ENCODE measurements at places on chromosomes 16 and 17.

DNA sequence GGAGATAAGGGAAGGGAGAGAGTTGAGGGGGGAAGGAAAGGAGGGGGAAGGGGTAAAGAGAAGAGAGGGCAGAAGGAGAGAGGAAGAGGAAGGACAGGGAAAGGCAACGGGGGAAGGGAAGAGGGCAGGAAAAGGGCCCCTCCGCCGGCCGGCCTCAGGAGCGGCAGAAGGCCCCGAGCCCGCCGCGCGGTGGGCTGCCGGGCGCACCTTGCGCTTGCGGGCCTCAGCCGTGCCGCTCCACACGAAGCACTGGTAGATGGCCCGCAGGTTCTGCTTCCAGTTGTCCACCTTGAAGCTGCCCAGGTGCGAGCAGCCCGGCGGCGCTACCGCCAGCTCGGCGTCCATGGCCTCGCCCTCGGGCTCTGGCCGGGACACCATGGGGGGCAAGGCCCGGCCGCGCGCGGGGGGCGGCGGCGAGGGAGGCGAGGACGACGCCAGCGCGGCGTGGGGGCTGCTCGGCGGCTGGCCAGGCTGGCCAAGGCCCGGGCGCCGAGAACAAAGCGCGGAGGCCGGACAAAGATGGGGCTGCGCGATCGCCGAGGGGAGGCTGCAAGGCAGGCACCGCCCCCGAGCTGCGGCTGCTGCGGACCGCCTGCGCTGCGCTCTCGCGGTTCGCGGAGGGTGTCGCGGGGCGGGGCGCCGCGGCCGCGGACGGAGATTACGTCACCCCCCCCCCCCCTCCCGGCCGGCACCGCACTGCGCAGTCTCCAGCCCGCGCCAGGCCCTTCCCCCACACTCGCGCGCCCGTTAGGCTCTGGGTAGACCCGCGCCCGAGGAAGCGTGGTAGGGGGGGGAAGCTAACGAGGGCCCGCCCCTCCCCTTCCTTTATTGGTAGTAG lies at the start of gene USP22:
Gene USP22, minus strand, starts transcription at position 554 of the 838 bp plus-strand sequence. Its CDS starts 176 bp downstream, at position 378.
- no peak for DNase-seq

DNA sequence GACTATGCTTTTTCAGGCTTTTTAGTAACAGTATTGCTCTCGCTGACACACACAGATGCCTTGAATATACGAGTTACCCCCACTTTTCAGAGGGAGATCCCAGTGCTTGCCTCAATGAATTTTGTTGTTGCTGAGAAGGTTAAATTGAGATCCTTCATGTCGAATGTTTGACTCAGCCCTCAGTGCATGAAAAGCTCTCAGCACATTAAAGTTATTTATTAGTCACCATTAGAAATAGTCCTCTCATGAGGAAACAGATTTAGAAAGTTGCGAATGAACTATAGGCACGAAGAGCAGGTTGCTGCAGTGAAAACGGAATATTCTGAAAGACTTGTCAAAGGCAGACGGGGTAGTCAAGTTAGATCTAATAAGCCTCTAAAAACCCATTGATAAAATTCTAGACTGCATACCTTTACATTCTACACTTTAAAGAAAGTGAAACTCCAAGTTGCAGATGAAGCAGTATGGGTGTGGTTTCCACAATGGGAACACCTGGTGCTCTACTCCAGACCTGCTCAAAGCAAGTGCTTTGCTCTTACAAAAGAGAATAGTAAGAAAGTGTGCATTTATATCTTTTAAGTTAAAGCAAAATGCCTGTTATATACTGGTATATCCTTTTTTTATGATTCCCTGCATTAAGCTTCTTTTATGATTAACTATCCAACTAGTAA lies 238.1 kb downstream of the MAF start:
- DNase-seq: no peak

- no peak for DNase-seq
These were observed 81.3 kb downstream of the COX10 start for GRCh38 chr17:14150619-14151018.

GRCh38 chr16:72844225-72844920 lies 203.6 kb downstream of the ZFHX3 start:
- DNase-seq: no peak

DNA sequence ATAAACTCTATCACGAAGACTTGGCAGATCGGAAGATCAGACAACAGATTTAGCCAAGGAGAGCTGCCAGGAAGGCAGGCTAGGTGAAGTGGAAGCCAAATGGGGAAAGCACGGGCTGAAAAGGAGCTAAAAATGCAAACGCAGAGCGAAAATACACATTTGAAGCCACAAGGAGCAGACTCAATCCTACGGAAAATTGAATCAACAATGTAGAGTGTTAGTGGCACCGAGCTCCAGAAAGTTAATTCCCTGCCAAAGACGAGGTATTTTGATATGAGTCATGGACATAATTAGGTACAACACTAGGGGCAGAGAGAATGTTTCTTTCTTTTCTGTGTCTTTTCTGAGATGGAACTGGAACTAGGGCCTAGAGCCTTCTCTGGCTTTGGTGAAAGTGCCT lies 20.7 kb downstream of the GSG1L start:
- no peak for DNase-seq

DNA sequence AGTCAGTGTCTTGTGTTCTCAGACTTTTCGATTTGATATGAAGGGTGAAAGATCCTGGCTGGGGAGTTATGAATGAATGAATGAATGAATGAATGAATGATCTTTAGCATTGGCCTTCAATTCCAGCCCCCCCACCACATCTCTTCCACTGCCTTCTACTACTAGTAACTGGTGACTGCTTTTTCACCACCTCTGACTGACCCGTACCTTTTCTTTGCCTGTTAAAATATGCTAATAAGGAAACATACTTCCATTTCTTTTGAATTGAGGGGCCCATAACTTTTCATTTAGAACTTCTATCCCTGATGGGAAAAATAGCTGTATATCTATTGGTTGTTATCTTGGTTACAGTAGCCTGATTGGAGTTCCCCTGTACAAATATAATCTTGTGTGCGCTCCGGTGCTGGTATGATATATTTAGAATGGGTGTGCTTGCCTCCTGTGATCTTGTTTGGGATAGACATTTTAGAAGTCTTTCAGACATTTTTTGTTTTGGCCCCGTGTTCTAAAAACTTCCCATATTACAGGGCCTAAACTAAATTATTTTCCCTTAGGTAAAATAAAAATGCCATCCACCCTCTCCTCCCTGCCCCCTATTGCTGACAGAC lies 3.4 kb downstream of the LYRM1 start:
- no peak for DNase-seq

DNA sequence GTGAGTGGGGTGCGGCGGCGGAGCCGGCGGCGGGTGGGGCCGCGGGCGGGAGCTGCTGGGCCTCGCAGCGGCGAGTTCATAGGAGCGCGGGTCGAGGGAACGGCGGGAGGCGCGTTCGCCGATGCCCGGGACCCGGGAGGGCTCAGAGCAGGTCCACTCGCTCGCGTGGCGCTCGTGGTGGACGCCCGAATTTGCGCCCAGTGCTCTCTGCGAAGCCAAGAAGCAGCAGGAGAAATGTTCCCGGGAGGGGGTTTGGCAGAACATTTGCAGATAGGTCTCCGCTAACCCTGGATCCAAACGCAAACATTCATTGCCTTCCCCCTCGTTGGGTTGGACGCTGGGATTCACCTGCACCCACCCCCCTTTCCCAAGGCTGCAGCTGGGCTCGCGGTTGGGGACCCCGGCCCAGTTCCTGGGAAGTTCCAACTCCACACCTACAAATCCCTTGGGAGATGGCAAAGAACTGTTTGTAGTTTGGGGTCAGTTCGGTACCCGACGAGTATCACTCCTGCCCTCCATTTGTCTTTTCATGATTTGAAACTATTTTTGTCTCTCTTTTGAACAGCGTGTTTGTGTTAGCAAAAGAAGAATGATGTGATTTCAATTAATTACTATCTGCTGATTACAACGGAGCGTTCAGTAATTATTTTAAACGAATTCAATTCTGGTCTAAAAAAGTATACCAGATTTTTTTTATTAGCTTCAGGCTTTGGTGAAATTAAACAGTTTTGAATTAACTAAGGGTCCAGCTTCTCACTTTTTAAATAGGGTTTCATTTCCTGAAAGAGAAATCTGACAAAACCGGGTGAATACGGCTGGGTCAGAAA lies 2.3 kb downstream of the NTN1 start:
- DNase-seq: no peak

GRCh38 chr17:44137891-44138709 lies 3.6 kb upstream of the HROB start:
- peak; percentile 47 for DNase-seq

DNA sequence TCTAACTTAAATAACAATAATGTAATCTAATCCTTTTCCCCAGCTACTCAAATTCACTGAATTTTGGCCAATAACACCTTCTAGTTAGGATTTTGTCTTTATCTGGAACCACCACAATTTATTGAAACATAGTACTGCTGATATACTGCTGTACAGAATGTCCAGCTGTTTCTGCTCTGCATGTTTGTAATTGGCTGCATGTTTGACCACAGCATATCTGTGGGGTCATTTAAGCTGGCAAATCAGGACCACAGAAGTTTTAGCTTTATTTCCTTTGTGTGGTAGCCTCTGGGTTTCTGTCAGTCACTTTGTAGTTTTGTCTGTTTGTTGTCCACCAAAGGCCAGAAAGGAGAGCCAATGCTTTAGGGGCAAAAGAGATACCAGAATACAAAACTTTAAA lies 22.2 kb upstream of the RAB11FIP4 start:
- DNase-seq: no peak

DNA sequence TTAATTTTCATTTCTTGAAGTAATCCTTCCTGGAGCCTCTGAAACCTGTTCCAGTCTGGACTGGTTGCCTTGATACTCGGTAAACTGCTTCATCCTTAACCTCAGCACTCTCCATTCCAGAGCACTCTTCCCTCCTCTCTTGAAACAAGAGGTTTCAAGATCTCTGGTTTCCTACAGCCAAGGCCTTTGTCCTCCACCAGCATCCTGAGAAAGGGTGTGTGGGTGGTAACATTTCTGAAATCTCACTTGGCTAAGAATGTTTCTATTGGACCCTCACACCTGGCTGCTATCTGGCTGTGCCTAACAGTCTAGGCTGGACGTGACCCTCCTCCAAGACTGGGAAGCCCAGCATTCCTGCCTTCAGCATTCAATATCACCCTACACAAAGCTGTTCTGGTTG lies 99.7 kb downstream of the CYTH1 start:
- no peak for DNase-seq

DNA sequence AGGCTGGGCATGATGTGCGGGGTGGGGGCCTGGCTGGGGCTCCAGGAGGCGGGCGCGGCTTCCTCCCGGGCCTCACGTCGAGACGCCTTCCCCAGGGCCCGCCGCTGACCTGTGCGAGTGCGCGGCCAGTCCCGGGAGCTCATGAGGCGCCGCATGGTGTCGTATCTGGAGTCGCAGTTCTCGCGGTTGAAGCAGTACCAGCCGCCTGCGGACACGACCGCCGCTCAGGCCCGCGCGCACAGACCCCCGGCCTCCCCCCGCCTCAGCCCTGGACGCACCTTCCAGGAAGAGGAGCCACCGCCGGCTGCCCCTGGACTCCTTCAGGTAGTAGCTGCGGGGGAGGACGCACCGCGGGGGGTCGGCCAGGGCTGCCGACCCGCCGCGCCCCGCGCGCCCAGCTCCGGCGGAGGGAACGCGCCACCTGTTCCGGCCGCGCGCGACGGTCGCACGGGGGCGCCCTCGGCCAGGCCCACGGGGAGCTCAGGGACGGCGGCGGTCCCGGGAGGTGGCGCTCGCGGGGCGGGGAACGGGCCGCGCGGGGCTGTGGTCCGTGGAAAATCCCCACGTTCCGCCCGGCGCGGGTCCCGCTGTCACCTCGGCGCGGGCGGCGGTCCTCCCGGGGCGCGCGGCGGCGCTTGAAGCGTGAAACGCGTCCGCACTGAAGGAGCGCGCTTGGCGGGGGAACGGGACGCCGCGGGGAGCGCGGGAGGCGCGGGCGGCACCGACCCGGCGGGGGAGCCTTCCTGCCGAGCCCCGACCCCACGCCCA lies 1.4 kb downstream of the NOTUM start:
- peak; percentile 69 for DNase-seq

DNA sequence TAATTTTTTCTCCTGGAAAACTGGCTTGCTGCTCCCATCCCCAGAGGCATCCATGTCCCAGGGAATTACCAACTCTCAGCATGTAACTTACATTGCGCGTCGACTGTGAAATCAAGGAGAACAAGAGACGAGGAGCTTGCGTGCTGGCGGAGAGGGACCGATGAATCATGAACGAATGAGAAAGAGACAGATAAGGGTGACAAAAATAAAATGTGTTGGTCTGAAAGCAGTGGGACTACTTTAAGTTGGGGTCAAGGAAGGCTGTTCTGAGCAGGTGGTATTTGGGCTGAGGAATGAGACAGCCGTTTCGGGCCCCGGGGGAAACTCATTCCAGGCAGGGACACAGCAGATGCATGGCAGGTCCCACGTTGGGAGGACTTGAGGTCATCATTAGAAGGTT lies 22.5 kb downstream of the ABAT start:
- DNase-seq: no peak

DNA sequence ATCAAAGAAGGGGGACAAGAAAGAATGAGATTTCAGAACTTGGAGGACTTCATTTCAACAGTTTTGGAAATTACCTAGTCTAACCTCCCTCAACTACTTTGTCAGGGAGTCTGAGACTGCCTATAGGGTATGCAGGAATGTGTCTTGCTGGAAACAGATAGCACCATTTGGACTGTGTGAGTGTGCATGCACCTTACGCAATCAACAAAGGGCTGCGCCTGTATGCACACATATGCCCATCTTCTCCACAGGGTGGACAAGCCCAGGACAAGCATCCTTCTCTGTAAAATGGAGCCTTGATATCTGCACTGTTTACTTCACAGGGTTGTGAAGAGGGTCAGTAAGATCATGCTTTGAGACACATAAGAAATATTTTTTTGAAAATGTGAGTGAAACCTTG lies 305.7 kb upstream of the ASIC2 start:
- no peak for DNase-seq
